Common myeloid progenitor, CD34-positive (primary cell): ENCODE measurements at places on chromosomes 2 and 18.

DNA sequence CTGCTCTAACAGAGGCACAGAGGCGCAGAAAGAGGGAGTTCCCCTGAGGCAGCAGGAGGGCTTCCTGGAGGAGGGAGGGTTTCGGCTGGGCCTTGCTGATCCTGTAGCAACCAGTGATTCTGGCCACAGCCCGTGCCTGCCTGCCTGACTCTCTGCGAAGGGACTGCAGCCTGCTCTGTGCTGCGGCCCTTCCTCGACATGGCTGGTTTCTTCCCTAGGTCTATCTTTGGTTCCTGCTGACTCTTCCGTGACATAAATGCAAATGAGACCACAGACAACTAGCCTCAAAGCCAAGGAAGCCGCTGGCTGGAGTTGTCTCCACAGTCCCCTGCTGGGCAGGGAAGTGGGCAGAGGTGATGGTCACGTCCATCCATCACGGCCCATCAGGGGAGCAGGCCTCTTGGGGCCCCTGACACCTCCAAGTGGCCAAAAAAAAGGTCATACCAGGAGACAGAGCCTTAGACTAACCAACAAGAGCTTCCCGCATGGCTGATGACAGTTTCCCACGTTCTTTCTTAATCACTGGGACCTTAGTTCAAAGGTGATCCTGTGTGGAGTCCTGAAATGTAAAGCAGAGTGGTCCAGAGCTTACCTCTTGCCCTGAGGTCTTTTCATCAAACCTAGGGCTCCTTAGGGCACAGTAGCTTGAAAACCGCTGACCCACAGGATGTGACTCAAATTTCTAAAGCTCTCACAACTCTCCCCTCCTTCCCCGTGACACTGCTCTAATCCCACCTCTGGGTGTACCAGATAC, 55.3 kb downstream of the HS1BP3 start:
- peak overlapping the region; percentile 43 for H3K27ac ChIP-seq
- no peak overlapping the region for H3K4me3 ChIP-seq
- no peaks in the 10 kb centered on the region for H3K36me3 ChIP-seq

GRCh38 chr2:19021100-19021476, 337.3 kb downstream of the OSR1 start:
- DNase-seq, result no peak
- H3K4me3 ChIP-seq, result no peak overlapping the region
- no peaks in the 10 kb centered on the region for H3K36me3 ChIP-seq
- no peaks in the 10 kb centered on the region for H3K4me1 ChIP-seq
- H3K27ac ChIP-seq, result no peak overlapping the region

GRCh38 chr18:35949090-35949489, 23.4 kb upstream of the RMP24 start:
- no peaks in the 10 kb centered on the region for H3K36me3 ChIP-seq
- DNase-seq, result no peak
- no peak overlapping the region for H3K4me3 ChIP-seq
- no peak overlapping the region for H3K27ac ChIP-seq
- H3K27me3 ChIP-seq, result no peaks in the 10 kb centered on the region

DNA sequence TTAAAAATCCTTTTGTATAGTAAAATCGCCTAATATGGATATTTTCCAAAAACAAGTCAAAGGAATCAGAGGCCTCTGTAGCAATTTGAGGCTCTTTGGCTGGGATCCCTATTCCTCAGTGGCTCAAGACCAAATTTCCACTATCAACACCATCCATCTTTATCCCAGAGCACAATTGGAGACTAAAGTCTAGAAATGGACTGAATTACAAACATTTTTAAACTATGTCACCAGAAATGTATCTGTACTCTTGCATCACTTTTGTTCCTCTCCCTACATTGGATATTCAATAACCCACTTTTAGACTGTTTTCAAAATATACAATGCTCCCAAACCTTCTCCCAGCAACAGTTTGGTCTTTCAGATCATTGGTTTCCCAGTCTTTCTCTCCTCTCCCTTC, 140.4 kb upstream of the KLHL29 start:
- no peak for DNase-seq
- no peak overlapping the region for H3K4me3 ChIP-seq
- no peaks in the 10 kb centered on the region for H3K4me1 ChIP-seq
- no peak overlapping the region for H3K27ac ChIP-seq

DNA sequence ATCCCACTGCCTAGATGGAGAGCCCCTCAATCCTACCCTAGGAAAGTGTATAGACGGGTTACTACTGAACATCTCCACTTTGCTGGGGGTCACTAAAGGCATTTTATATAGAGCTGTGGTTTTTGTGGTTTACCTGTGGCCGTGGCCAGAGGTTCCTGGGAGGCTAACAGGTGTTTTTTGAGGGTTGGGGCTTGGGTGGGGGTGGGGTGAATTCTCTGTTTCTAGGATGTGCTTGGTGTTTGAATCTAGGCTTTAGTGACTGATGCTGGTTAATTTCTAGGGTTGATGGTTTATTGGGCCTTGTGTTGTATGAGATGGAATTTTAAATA, 7.7 kb downstream of the HOXD8 start:
- H3K36me3 ChIP-seq, result no peaks in the 10 kb centered on the region
- H3K27me3 ChIP-seq, result peaks cover 67% of the 10 kb centered on the region
- H3K27ac ChIP-seq, result no peak overlapping the region
- H3K4me3 ChIP-seq, result no peak overlapping the region
- no peak for DNase-seq
- peaks cover 14% of the 10 kb centered on the region for H3K4me1 ChIP-seq

DNA sequence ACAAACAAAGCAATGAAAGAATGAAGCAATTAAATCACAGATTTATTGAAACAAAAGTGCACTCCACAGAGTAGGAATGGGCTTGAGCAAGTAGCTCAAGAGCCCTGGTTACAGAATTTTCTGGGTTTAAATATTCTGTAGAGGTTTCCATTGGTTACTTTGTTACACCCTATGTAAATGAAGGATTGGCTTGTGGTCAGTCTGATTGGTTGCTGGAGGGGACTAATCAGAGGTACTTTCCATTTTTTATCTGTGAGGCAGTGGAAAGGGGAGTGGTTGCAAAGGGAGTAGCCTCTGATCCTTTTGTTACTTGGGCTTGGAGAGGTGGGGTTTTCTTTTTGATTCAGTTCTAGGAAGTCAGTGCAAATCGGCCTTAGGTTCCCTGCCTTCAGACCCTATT, 253.3 kb downstream of the ARL6IP6 start:
- no peaks in the 10 kb centered on the region for H3K36me3 ChIP-seq
- H3K27ac ChIP-seq, result no peak overlapping the region
- DNase-seq, result no peak
- no peaks in the 10 kb centered on the region for H3K4me1 ChIP-seq
- H3K27me3 ChIP-seq, result no peaks in the 10 kb centered on the region
- no peak overlapping the region for H3K4me3 ChIP-seq

DNA sequence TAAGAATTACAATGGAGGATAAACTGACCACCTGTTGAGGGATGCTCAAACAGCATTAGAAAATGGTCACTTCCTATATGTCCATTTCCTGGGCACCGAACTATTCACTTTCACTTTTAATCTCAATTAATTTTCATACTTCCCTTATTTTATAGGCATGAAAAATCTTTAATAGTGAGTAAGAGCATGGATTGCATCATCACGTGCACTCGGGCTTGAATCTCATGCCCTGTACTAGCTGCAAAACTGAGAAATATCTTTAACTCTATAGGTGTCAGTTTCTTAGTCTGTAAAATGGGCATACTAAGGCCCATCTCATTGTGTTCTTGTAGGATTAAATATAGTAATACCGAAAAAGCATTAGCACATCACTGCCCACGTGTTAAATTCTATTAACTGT, 183.9 kb upstream of the FIGN start:
- H3K36me3 ChIP-seq, result no peaks in the 10 kb centered on the region
- H3K27ac ChIP-seq, result no peak overlapping the region
- H3K4me1 ChIP-seq, result no peaks in the 10 kb centered on the region
- DNase-seq, result no peak
- H3K4me3 ChIP-seq, result no peak overlapping the region
- peaks cover 2% of the 10 kb centered on the region for H3K27me3 ChIP-seq

DNA sequence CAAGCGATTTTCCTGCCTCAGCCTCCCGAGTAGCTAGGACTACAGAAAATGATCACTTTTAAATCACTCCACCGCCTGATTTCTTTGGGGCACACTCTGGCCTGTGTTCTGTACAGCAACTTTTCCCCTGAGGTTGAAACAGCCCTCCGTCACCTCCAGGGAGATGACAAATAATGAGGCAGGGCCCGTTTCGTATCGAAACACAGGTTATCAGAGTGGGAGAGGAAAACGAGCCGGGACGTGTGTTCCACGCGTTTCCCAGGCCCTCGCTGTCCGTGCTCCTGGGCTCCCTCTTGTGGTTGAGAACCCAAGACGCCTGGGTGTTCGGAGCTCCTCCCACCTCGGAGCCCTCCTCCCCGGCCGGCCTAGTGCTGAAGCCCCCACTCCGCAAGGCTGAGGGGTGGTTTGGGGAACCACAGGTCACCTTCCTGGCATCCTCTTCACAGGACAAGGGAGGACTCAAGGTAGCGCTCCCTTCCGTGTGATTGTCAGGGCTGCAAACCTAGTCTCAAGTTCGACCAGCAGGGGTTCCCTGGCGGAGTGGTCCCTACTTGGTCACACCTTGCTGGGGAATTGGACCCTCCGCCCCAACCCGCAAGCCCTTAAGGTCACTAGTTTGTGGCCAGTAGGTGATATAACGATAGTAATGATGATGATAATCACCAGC, 12.8 kb downstream of the ATP6V1B1 start:
- peak; percentile 79 for DNase-seq
- H3K4me3 ChIP-seq, result no peak overlapping the region
- peaks cover 2% of the 10 kb centered on the region for H3K4me1 ChIP-seq
- H3K27me3 ChIP-seq, result peaks cover 3% of the 10 kb centered on the region

- no peaks in the 10 kb centered on the region for H3K27me3 ChIP-seq
- no peaks in the 10 kb centered on the region for H3K4me1 ChIP-seq
- DNase-seq, result peak; percentile 13
- no peak overlapping the region for H3K27ac ChIP-seq
These were observed 60.3 kb downstream of the PIAS2 start for GRCh38 chr18:46856973-46857372.

DNA sequence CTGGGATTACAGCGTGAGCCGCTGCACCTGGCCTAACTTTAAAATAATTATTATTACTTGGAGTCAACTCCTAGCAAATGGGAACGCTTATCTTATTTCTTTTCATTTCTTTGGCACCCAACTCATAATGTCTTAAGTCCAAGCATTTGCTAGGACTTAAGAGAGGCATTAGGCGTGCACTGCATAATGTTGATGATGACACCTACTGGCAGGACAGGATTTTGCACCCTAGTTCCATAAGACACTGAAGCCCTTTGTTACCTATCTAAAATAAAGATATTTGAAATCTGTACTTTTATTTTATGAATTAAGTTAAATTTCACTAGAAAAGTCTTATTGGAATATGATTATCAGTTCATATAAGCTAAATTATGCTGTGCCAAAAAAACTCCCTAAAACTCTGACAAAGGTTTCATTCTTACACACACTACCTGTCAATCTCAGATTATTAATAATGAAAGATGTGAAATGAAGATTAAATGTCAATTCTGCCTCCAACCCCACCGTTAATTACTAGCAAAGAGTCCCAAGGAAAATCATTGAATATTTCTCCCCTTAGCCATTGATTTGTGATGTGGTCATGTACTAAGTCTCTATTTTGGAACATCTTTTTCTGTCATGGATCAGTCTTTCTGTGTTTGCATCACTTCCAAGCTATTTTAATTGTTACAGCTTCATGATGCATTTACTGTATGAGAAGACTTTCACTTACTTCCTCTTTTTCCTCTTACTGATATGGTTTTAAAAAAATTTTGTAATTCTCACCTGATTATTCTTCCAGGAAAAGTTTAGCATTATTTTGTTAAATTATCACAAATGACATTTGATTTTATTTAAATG, 12.7 kb upstream of the CDH2 start:
- peak; percentile 79 for DNase-seq
- no peak overlapping the region for H3K4me3 ChIP-seq
- no peaks in the 10 kb centered on the region for H3K36me3 ChIP-seq
- no peaks in the 10 kb centered on the region for H3K27me3 ChIP-seq
- no peaks in the 10 kb centered on the region for H3K4me1 ChIP-seq
- no peak overlapping the region for H3K27ac ChIP-seq

DNA sequence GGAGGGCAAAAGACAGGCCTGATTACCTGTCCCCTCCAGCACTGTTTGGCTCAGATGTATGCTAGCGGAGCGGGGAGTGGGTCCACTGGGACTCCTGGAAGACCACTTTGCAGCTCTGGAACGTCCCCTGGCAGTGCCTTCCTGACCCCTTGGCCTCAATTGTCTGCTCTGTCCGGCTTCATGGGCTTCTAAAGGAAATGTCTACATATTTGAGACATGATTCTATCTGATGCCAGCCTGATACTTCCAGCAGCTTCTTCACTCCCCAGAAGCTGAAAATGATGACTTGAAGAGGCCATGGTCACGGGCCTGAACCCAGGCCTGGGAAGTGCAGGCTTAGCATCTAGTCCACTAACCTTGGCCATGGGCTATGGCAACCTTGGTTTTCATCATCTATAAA, 112.1 kb downstream of the ACAA2 start:
- no peaks in the 10 kb centered on the region for H3K36me3 ChIP-seq
- DNase-seq, result no peak
- no peak overlapping the region for H3K4me3 ChIP-seq
- no peaks in the 10 kb centered on the region for H3K4me1 ChIP-seq
- H3K27ac ChIP-seq, result no peak overlapping the region

- no peaks in the 10 kb centered on the region for H3K36me3 ChIP-seq
- H3K27ac ChIP-seq, result no peak overlapping the region
- H3K4me3 ChIP-seq, result no peak overlapping the region
- H3K4me1 ChIP-seq, result no peaks in the 10 kb centered on the region
- no peaks in the 10 kb centered on the region for H3K27me3 ChIP-seq
These were observed 476.4 kb upstream of the CHST9 start for GRCh38 chr18:27661320-27662018.

GRCh38 chr18:50720325-50720674, 99.5 kb downstream of the MRO start:
- H3K4me3 ChIP-seq, result no peak overlapping the region
- no peaks in the 10 kb centered on the region for H3K27me3 ChIP-seq
- H3K36me3 ChIP-seq, result no peaks in the 10 kb centered on the region

DNA sequence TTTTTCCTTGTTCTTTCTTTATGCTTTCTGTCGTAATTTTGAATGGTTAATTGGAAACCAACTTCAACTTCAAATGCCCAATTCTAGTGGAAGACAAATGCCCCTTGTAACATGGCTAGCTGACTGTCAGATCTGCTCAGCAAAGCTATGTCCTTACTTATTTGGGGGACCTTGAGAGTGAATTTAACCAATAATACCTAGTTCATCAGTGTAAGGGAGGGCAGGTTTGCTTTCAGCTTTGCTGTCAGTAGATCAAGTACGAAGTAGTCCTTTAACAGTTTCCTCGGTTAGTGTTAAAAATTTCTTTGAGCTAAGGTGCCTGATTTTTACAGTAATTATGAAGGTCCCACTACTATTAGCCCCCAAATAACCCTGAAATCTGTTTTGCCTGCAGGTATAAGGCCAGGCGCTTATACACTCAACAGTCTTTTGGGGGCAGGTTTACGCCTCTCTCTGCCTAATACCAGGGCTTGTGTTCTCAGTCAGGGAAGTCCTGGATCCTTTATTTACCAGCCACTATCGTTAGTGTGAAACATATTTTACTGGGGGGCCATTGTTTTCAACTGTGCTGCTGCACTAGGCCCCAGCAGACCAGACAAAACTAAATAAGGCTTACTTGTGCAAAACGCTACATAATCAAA, 165.1 kb upstream of the KCNJ3 start:
- DNase-seq, result no peak
- no peak overlapping the region for H3K27ac ChIP-seq
- H3K27me3 ChIP-seq, result no peaks in the 10 kb centered on the region
- H3K4me3 ChIP-seq, result no peak overlapping the region
- no peaks in the 10 kb centered on the region for H3K4me1 ChIP-seq

- H3K27me3 ChIP-seq, result no peaks in the 10 kb centered on the region
- peak; percentile 72 for DNase-seq
- no peaks in the 10 kb centered on the region for H3K4me1 ChIP-seq
- no peak overlapping the region for H3K27ac ChIP-seq
- no peaks in the 10 kb centered on the region for H3K36me3 ChIP-seq
These were observed 194.5 kb upstream of the LRRTM1 start for GRCh38 chr2:80499095-80499494.
